Cerebellar cortex (tissue), 1 donor: ENCODE measurements at places on chromosomes 2 and 18.

GRCh38 chr2:88831792-88832248, 140.3 kb downstream of the RPIA start:
- DNase-seq: peak; percentile 33

GRCh38 chr2:9846554-9846953, 3.3 kb downstream of the TAF1B start:
- no peak for DNase-seq

- DNase-seq: no peak
Observed at GRCh38 chr2:171793691-171794678, 100.1 kb downstream of the SLC25A12 start.

DNA sequence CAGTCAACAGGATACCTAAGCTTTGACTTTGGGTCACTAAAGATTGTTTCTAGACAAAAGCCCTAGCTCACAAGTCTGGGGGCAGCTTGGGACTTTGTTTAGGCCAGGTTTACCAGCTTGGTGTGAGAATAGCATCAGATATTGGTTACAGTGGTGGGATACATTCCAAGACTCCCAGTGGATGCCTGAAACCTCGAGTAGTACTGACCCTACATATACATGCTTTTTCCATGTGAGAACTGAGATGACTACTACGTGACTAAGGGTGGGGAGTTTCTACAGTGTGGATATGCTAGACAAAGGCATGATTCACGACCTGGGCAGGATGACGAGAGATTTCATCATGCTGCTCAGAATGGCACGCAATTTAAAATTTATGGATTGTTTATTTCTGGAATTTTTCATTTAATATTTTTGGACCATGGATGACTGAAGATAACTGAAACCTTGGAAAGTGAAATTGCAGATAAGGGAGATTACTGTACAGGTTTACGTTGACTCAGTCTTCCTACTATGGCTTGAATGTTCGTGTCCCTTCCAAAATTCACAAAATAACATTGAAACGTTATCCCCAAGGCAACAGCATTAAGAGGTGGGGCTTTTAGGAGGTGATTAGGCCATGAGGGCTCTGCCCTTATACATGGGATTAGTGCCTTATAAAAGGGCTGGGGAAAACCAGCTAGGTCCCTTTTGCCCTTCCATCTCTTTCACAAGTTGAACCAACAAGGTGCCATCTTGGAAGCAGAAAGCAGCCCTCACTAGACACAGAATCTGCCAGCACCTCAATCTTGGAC, 50.2 kb upstream of the CTAGE1 start:
- DNase-seq: no peak

DNA sequence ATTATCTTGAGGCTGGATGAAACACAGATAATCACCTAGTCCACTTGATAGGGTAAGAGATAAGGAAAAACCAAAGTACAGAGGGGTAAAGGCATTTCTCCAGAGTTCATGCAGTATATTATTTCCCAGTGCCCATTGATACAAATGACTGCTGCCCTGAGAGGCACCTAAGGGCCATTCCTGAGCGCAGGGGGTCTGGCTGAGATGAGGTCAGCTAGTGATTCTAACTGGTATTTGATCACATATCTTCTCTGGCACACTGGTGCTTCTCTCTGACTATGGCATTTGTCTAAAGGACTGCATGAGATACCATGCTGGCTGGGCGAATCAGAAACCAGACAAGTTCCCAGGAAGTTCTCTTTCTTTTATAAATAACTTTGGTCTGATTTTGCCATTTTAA, 73.3 kb upstream of the TFCP2L1 start:
- no peak for DNase-seq

DNA sequence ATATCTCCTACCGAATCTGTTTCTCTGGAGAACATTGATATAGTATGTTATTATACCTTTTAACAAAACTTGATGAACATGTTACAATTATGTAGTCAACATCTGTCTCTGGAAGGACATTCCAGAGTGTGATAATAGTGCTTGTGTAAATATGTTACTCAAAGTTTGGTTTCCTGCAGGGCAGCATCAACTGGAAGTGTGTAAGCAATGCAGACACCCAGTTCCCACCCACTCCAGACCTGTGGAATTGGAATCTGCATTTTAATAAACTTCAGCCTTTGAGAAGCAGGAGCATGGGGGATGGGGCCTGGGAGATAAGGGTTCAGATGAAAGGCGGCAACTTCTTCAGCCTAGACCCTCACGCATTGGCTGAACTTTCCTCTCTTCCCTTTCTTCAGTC, 398.9 kb downstream of the RND3 start:
- DNase-seq: no peak

- DNase-seq: no peak
Observed at GRCh38 chr2:127411653-127412369, 6.4 kb upstream of the PROC start.

DNA sequence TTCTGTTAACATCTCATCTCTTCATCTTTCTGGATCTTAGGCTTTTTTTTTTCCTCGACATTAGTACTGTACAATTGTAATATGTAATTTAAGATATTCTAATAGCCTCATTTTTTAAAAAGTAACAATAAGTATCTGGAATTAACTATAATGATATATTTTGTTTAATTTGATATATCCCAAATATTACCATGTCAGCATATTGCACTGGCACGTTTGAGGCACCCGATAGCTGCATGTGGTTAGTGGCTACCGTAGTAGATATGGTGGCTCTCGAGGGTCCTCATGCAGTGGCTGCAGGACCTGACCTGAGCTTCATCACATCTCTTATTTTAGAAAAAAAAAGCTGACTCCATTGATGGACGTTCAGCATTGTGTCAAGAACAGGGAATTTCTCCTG, 371.9 kb downstream of the DPP10 start:
- no peak for DNase-seq

DNA sequence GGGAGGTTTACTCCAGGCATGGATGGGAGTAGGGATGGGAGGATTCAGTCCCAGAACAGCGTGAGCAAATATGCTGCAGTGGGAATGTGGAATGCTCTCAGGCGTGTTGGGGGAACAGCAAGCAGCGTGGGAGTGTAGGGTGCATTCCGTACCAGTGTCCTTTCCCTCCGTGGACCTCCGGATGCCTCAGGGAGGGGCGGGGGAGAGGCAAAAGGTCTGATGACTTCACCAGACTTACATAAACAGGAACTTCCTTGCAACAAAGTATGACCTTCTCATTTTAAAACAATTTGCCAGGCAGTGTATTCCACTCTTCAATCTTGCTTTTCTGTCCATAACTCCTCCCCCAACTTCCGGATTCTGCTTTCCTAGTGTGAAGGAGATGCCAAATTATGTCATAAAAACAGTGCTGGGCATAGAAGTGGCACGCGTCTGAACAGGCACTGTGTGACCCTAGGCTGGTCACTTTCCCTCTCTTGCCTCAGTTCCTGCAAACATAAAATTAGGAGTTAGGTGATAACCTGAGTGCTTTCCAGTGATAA, 36.9 kb downstream of the RPL37A start:
- DNase-seq: no peak

- no peak for DNase-seq
Observed at GRCh38 chr2:187686416-187687024, 132.3 kb upstream of the TFPI start.

- no peak for DNase-seq
Observed at GRCh38 chr2:71798266-71799012, 345.1 kb downstream of the DYSF start.

DNA sequence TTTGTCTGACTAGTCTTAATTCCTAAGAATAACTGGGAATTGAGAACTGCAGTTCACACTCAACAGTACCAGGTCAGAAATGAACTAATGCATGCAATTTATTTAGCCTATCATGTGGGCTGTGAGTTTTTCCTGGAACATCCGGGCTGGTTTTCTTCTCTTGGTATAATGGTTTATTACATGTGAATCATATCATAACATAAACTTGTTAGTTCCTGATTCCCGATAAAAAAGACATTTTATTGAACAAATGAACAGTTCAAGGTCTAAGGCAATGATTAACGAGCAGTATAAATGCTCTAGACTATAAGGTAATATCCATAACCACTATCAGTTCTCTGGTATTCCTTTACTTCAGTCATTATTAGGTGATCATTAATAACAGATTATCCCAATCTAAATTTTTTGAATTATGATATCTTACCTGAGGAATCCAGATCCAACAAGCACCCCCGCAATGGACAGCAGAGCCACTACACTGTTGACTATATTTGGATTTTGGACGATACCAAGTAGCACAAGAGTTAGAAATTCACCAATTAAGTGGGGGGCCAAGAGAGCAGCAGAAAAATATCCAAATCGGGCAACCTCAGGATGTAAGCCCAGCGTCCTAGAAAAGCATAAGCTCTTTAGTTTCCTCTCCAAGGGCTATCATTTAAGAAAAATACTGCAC, 19.0 kb downstream of the ABCG5 start:
- DNase-seq: no peak

DNA sequence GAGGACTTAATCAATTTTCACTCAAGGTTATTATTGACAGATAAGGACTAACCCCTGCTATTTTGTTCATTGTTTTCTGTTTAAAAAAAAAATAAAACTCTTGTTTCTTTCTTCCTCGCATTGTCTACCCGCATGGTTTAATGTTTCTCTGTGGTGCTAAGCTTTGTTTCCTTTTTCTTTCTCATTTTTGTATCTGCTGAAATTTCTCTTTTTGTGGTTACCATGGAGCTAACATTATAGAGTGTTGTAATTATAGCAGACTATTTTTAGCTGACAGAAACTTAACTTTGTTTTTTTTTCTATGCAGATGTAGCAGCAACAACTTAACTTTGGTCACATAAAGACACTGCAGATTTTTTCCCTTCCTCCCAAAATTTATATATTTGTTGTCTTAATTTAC, 43.1 kb upstream of the CHN1 start:
- no peak for DNase-seq

DNA sequence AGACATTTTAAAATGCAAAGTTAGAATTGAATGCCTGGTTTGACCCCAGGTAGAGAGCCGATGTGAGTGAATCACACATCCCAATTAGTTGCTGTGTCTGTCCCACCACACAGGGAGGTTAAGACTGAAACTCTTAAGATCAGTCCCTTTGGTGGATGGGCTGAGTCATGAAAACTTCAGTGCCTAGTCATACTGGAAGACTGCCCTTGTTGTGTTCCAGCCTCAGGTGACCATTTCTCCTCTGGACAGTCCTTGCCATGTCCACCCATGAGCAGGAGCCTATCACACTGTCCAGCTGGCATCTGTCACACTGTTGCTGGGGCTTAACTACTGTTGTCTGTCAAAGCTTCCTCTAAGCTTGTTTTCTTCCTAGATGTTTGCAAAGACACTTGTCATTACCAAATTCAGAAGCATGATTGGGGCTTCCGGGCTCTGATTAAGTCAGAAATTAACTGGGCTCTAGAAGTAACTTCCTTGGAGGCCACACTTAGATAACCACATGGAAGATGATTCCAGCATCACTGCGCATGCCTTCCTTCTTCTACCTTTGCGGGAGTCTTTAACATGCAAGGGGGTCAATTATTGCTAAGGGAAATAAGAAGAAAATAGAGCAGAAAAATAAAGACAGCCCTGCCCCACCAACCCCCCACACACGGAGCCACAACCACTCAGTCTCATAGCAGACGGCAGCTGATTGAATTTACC, 21.3 kb downstream of the CYRIA start:
- DNase-seq: no peak

DNA sequence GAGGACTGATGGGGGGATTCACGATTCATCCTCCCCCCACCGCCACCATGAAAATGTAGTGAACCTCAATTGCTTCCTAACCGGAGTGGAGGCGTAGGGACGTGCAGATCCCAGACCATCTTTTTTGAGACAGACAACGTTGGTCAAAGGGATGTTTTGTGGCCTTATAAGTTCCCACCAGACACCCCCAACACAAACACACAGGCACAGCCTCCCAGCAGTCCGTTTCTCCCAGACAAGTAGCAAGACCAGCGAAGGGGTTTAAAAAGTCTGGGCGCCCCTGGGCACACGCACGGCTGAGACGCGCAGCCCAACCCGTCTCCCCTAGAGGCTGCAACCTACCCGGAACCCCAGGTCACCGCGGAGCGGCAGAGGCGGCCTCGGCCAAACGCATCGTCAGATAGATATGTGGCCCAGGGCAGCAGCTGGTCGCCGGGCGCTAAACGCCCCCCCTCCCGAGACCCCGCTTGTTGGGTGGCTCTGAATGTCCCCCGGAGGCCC, 1.3 kb downstream of the GBX2 start:
- no peak for DNase-seq

DNA sequence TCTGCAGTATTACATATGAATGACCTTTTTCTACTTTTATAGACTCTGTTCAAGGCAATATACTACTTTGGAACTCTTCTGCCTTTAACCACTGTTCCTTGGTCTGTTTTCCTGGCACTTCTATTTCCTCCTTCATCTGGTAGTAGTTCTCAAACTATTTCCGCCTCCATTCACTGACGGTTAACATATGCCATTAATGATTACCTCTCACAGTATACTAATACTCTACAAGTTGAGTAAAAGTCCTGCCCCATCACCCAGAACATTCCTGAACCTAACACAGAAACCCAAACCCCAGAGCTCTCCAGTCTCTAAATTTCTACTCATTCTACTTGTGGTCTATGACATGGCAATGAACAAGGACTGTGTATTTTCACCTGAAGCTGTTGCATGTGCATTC, 4.5 kb downstream of the GFPT1 start:
- DNase-seq: no peak

GRCh38 chr18:22193466-22193865, 24.1 kb downstream of the GATA6 start:
- no peak for DNase-seq

- no peak for DNase-seq
Observed at GRCh38 chr2:215435280-215435869, 493 bp downstream of the FN1 start.

DNA sequence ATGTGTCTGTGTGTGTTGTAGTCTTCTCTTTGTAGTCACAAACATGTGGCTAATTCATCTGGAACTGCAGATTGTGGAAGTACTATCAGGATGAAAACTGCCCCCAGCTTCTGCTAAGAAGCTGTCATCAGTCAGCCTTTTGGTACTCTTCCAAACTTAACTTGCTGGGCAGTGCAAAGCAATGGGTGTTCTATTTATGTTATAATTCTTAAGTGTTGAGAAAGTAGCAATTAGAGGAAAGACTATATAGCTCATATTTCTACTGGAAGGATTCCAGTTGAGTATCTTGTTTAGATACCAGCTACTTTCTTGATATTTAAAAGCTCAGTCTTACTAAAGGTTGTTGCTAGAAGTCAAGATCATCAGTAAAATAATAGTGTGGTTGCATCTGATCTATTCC, 52.1 kb downstream of the SLC38A11 start:
- DNase-seq: no peak

GRCh38 chr2:203327582-203327900, 653 bp upstream of the ABI2 start:
- DNase-seq: no peak

GRCh38 chr2:232926431-232926939, 56.4 kb downstream of the SNORC start:
- no peak for DNase-seq

GRCh38 chr18:11909591-11910026, 1.5 kb upstream of the MPPE1 start:
- DNase-seq: peak; percentile 15

DNA sequence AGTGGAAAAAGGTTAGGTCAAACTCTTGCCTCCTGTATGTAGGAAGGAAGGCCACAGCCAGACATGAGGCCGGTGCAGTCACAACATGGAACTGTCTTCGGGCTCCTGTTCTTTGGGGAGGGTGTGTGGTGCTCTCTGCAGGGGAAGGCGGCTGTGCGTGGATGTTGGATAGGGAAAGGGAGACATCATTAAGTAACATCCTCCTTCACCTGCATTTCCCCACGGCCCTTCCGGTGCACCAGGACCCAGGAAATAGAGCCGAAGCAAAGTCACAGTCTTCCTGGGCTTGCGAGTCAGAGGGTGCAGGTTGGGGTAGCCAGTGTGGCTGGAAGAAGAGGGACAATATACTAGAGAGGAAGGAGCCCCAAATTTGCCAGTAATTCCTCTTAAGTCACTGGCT, 78.9 kb upstream of the SMAD7 start:
- no peak for DNase-seq
